ENCODE measurements at places on chromosomes 5 and 9.
A peak's percentile ranks its signal among the peaks of the same experiment; 100 is the strongest.

- no peak for DNase-seq
Measured at GRCh38 chr9:124409410-124409809, 5.8 kb downstream of the PSMB7 start.

DNA sequence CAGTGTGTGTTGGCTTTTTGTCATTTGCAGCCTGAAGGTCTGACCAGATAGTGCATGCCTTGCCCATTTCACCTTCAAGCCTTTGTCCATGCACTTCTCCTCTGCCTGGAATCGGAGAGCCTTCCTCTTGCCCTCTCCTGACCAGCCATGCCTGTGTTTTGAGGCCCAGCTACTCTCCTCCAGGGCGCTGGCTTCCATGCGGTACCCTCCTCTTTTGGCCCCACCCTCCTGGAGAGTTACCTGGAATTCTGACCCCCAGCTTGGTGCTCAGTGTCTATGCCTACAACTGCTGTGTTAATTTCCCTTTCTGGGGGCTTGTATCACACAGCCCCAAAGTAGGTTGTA is 52.5 kb downstream of the CXXC5 start:
- no peak for DNase-seq

- no peak for DNase-seq
Measured at GRCh38 chr9:81874250-81874649, 54.0 kb upstream of the SPATA31D4 start.

GRCh38 chr5:160359816-160360215 is 10.6 kb downstream of the C1QTNF2 start:
- no peak for DNase-seq

- no peak for DNase-seq
Measured at GRCh38 chr9:17191082-17191481, 56.2 kb downstream of the CNTLN start.

DNA sequence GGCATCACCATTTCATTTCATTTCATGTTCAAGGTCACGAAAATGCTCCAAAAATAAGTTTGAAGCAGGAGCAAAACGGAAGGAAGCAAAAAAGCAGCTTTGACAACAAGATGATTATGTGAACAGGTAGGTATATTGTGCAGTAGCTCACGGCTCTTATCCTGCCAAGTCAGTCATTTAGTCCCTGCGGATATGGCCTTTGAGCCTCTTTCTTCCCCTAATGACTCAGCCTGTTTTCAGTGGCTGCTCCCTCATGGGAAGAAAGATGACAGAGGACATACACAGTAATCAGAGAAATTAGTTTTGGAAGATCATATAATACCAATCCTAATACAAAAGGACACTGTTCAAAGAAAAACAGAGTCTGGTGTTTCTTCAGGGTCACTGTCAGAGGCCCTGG is 155.8 kb upstream of the GRAMD2B start:
- DNase-seq = no peak

- no peak for DNase-seq
Measured at GRCh38 chr9:31320494-31320893, 1063.9 kb upstream of the ACO1 start.

DNA sequence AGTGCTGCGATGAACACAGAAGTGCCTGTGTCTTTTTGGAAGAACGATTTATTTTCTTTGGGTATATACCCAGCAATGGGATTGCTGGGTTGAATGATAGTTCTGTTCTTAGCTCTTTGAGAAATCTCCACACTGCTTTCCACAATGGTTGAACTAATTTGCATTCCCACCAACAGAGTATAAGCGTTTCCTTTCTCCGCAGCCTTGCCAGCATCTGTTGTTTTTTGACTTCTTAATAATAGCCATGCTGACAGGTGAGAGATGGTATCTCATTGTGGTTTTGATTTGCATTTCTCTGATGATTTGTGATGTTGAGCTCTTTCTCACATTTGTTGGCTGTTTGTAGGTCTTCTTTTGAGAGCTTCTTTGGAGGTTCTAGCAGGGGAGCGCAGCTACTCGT is 134.6 kb downstream of the TENT4A start:
- no peak for DNase-seq

- peak; percentile 82 for DNase-seq
Measured at GRCh38 chr9:99127356-99128132, 22.6 kb downstream of the TGFBR1 start.

DNA sequence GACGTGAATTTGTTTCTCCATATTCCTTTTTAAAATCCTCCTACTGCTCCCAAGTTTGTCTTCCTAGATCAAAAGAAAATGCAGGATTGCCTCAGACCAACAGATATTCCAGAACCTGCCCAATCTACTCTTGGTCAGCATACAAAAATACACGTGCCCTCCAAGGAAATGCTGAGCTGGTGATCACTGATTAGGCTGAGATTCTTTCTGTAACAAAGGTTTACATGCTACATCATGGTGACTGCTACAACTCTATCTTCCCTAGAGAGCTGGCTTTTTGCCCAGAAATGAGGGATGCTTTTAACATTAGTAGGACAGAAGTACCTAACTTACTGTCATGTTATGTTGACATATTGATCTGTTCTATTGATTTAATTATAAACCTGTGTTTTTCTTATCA is 35.5 kb downstream of the OR2Y1 start:
- no peak for DNase-seq

DNA sequence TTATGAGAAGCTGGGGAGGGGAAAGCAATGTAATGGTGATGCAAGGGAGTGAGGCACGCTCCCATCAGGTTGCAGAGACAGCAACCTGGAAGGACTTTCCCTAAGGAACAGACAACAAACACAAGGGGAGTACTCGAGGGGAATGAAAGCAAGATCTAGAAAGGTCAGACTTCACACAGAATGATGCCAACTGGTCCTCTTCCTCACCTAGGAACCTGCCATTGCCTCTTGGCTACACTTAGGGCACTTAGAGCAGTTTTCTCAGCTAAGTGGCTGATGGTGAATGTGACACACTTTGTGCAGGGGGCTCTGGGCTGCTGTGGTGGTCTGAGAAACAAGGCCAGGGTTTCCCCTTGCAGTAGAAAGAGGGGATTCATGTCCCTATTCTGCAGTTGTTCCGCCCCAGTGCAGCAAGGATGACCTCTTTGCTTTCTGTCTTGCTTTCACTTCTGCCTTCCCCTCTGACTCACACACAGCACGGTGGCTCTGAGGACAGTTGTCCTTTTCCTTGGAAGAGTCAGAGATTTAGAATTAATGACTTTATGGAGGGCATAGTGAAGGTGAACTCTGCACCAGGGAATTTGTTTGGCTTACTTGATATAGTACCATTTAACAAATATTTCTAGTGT is 394.0 kb upstream of the KLF4 start:
- no peak for DNase-seq

DNA sequence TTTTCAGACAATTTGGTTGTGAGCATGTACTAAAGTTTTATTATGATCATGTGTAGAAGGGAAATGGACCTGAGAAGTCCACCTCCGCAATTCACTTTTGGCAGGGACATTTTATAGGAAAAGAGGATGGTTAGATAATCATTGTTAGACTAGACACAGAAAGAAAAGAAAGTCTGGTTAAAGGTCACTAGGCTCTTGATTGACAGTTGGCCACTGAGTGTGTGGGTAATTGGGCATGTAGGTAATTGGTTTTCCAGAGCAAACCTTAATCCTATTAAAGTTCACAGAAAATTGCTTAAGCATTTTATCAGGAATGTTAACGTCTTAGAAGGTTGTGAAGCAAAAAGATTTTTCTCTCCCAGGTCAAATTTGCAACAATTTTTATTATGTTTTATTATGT is 158.5 kb upstream of the CLINT1 start:
- DNase-seq = no peak

- no peak for DNase-seq
Measured at GRCh38 chr5:127337876-127338275, 47.3 kb downstream of the MEGF10 start.

GRCh38 chr5:165393839-165394238 is 1888.4 kb downstream of the MAT2B start:
- no peak for DNase-seq

DNA sequence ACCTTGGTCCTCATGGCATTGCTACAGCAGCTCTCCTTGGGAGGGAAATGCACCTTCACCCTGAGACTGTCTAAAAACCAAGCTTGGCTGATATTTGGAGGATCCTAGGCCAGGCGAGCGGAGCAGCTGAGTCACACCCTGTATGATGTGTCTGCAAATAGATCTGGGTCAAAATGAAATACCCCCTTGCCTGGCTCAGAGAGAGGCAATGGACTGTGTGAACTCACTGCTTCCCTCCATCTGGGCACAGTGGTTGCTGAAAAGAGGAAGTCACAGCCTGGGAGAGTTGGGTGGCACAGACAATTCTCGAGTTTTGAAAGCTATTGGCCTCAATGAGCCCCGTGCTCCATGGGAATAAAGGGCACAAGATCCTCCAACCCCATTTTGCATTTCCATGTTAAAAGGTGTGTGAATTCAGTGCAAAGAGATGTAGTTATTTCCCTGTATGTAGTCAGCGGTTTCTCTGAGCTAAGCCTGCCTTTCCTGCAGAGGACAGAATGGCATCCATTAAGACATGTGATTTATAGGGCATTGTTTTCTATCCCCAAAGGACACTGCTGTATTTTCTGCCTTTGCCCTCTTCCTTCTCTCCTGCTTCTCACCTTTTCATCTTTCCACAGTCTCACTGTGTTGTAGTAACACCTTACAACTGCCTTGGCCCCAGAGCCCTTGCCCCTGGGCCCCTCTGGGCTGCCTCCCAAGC is 177.2 kb downstream of the GADD45G start:
- DNase-seq = peak; percentile 41

- peak; percentile 66 for DNase-seq
Measured at GRCh38 chr5:169701910-169702451, 64.9 kb downstream of the DOCK2 start.

DNA sequence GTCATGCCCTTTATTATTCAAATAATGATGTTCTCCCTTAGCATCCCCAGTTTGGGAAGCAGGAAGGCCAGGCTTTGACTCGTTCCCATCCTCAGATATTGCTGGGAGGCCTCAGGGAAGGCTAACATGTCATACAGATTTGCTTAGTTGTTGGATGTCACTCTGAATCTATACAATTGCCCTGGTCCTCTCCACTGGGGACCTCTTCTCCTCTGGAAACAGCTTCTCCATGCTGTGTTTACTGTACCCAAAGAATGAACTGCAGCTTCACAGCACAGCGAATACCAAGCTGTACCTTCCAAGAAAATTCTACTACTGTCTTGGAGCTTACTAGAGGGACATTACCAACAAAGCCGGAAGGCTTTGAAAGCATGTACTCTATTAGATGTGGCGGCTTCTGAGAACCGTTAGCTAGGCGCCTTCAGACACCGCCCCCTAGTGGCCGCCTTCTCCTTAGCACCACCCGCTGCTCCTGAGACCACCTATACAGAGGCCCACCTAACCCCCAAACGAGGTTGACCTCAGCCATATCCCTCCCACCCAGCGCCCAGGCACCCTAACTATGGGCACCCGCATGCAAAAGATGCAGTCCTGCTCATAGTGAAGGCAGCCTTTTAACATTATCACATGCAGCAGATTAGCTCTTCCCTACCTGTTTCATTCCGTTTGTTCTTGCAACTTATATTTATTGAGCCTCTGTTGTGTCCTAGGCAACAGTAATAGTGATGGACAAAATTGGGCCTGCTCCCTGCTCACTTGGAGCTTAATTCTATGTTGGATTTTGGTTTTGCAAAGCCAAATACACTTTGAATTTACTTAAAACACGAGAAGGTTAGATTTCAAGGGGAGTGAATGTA is 34.9 kb upstream of the FOXI1 start:
- DNase-seq = peak; percentile 49

DNA sequence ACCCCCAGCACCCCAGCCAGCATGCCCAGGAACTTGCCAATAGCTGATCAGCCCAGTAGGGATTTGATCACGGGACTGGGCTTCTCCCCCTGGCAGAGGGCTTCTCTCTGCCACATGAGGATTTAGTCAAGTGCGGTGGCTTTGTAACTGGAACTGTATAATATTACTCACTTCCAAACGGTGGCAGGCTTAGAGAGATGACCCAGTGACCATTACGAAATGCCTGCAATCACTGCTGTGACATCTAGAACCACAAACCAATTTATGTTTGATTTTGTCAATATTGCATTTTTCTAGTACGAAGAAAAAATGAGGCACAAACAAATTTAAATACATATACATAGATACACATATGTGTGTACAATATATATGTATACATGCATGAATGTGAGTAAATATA is 192.1 kb downstream of the ERCC6L2 start:
- DNase-seq = no peak

DNA sequence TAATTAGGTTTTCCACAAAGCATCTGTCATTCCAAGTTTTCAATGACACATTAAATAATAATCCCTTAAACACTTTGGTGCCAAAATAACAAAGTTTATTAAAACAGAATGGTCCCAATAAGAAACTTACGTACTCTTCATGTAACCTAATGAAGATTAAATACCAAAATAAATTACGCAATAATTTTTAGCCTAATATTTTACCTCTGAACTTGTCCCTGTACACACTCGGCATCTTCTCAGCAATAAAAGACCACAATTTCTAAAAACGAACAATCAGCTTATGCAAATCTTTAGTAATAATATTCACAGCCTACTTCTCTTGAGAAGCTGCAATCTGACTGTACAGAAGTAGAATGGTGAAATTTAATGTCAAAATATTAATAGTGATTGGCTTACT is 163.6 kb downstream of the ZDHHC21 start:
- DNase-seq = no peak

GRCh38 chr5:106600803-106601202 is 1069.9 kb downstream of the EFNA5 start:
- DNase-seq = no peak

DNA sequence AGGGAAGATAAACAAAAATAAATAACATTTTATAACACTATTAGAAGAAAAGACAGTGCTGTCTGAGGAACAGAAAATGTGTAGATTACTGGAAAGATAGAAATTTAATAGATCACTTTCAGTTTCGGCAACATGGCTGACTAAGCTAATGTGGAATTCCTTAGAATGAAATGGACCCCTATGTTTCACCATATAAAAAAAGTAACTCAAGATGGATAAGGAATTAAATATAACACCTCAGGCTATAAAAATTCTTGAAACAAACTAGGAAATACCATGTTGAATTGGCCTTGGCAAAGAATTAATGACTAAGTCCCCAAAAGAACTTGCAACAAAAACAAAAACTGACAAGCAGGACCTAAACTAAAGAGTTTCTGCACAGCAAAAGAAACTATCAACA is 558.3 kb downstream of the CHSY3 start:
- peak; percentile 41 for DNase-seq

- peak; percentile 6 for DNase-seq
Measured at GRCh38 chr9:24245988-24246387, 299.7 kb downstream of the IZUMO3 start.

- DNase-seq = no peak
Measured at GRCh38 chr5:178667688-178668087, 40.8 kb upstream of the CLK4 start.

- no peak for DNase-seq
Measured at GRCh38 chr9:133641396-133641655, 5.2 kb downstream of the DBH start.

Data from fibroblast of skin of abdomen (primary cell).